ENCODE measurements at places on chromosomes 6 and 20.

- DNase-seq: no peak
These were observed 9.7 kb upstream of the ADGRF5 start for GRCh38 chr6:46931416-46931815.

GRCh38 chr6:51542475-51542874 lies 544.9 kb downstream of the PKHD1 start:
- DNase-seq: no peak

- DNase-seq: peak; percentile 45
These were observed 106.0 kb downstream of the MYO6 start for GRCh38 chr6:75855052-75855451.

- DNase-seq: no peak
These were observed 12.2 kb upstream of the C6orf118 start for GRCh38 chr6:165321555-165322145.

DNA sequence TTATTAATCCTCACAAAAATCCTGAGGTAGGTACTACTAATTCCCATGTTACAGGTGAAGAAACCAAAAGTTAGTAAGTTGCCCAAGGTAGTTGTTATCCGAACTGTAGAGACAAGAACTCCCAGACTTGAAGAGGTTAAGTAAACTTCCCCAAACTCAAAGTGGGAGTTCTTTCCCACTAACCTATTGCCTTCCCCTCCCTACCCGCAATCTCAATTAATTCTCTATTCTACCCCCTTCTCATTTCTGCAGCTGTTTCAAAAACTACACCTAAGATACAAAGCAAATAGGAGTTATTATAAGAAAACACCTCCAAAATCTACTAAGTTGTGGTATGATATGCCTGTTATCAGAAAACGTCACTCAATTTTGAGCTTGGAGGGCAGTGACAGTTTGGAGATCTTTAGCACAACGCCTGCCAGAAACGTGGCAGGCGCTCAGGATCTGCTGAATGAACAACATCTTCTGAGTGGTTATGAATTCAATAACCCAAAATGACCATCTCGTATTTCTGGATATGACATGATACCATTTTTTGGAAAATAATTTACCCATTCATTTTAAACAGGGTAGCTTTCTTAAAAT lies 7.1 kb downstream of the CSNK2A1 start:
- DNase-seq: no peak

Measured in KG1 (cell line).